Bronchus fibroblast of lung (primary cell): ENCODE measurements at places on chromosomes 4 and X. TPM values are rescaled to one million over a fixed set of nuclear protein-coding genes. Genes with fewer than 3 reads are reported as not detected.

Gene NLGN3
- 1.2 and 1.5 TPM in 2 replicates for total RNA-seq

Gene GABRQ
- total RNA-seq: under 0.01 and 0.15 TPM in 2 replicates

Gene RTL5
- 0.84 and 0.89 TPM in 2 replicates for total RNA-seq

Gene RAB39B
- 0.59 and 1.7 TPM in 2 replicates for total RNA-seq

Gene FREM3
- total RNA-seq: not detected in 2 replicates

Gene GAGE12E
- not detected in 2 replicates for total RNA-seq
